ENCODE measurements at places on chromosomes 4 and X.

GRCh38 chr4:127049526-127049925 is 583.2 kb upstream of the INTU start:
- DNase-seq = no peak

DNA sequence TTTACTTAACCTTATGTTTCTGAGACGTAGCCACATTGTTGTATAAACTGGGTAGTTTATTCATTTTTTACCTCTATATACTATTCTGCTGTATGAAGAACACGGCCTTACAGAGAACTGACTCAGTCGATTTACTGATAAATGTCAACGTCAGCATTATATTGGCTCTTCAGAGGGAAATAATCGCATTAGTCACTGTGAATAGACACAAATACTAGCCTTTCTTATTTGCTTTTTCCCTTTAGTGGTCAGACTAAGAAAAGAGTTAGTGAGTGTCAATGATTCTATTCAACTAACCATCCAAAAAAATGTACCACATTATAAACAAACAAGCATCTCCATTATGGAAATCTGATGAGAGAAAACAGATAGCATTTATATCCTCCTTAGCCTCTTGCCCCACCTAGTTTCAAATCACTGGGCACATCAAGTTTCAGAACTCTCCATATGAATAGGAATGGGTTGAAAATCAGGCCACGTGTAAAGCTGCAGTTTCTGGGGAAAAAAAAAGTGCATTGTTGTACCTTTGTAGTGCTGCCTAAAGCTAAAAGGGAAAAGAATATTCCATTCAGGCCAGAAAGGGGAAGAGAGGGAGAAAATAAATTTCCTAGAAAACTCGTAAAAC is 146.7 kb upstream of the VCX3A start:
- DNase-seq = no peak

DNA sequence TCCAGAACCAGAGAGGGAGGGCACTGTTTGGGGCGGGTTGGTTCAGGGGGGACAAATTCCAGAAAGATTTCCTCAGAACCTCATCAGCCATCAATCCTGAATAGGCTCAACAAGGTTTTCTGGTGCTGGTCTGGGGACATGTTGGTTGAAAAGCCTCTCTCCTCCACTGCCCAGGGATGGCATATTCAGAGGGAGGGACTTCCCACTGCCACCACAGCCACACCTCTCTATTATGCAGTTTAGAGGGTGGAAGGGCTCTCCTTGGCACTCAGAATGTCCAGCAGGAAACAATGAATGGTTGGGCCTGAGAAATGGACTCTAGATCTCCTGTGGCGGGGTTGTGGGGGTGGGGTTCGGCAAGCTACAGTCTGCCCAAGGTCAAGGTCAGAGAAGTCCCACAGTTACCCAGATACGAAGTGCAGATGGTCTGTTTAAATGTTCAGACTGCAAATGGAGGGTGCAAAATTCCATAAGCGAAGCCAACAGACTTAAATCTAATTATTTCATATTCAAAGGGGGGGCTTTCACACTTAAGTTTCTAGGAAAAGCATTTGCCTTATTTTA is 70.7 kb downstream of the LEF1 start:
- no peak for DNase-seq

GRCh38 chr4:119246177-119246733 is 33.7 kb downstream of the USP53 start:
- no peak for DNase-seq

- DNase-seq = no peak
Measured at GRCh38 chr4:121824171-121824527, 466 bp upstream of the CCNA2 start.

GRCh38 chr4:52269761-52270160 is 218.7 kb downstream of the SPATA18 start:
- DNase-seq = no peak

DNA sequence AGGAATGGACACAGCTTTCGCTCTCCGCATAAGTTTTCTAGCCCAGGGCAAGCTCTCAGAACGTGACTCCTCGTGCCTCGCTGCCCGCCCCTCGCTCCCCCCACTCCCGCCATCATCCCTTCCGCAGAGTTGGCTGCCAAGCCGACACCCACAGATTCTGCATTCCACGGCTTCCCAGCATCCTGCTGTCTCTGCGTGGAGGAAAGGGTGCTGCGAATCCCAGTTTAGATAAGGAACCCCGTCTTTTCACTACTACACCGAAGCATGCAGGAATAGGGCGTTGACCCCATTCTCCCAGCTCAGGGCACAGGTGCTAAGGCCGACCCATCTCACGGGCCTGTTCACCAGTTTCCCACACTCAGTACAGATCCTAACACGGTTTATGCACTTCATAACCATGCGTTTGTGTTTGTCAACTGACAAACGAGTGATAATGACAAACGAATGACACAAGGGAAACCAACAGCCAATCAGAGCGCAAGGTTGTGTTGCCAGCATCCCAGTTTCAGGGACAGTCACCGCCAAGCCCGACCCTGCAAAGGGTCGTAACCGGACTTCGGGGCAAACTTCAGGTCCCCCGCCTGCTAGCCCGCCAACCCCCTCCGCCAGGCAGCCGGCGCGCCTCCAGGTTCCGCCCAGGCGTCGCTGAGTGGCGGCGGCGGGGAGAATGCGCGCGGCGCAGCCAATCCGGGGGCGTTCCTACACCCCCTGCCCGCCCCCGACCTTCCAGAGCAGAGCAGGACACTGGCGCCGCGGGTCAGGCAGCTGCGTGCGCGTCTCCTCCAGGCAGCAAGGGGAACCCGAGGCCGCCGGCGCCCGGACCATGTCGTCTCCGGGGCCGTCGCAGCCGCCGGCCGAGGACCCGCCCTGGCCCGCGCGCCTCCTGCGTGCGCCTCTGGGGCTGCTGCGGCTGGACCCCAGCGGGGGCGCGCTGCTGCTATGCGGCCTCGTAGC is at the start of gene CYP2U1:
CYP2U1 (plus strand) TSS at position 729 of the 954 bp plus-strand sequence; CDS start at position 824, 95 bp downstream.
- no peak for DNase-seq

DNA sequence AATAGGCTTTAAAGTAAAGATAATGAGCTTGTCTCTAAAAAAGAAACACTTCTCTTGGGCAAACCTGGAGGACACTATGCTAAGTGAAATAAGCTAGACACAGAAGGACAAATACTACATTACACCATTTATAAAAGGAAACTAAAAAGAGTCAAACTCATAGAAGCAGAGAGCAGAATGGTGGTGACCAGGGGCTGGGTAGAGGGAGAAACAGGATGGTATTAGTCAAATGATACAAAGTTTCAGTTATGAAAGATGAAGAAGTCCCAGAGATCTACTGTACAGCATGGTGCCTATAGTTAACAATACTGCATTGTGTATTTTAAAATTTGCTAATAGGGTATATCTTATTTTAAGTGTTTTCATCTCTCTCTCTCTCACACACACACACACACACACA is 28.5 kb downstream of the ACSL4 start:
- DNase-seq = no peak

- no peak for DNase-seq
Measured at GRCh38 chrX:19715711-19716638, 171.4 kb downstream of the SH3KBP1 start.

DNA sequence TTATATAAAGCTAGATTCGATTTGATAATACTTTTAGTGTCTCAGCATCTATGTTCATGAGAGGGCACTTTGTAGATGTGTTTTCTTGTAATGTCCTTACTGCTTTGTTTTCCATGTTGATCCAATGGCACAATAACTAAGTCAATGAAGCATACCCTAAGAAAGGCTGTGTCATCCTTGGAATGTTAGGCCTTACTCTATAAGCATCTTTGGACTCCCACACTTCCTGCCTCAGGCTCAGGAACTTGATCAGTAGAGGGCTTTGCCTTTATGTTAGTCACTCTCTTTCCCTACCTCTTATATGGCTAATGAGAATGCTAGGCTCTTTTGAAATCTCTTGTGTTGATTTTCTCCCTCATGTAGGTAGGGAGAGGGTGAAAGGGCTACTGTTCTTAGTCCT is 33.2 kb upstream of the EDA2R start:
- DNase-seq = no peak

GRCh38 chrX:2817036-2817435 is 11.7 kb upstream of the GYG2 start:
- no peak for DNase-seq

DNA sequence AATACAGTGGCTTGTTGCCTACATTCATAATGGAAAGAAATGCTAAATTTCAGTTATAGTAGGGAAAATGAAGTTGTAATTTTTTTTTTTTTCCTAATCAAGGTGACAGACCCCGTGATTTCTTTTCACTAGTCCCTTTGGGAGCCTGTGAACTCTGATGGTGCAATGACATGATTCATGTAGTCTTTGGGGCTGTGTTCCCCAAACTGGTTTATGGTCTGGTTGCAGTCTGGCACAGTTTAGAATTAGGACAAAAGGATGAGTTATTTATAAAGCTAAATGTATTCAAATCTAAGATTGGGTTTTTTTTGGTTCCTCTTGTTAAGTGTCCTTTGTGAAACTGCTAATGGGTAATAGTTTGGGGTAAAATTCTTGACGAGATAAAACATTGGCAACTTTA is 66.0 kb downstream of the REPS2 start:
- DNase-seq = no peak

- DNase-seq = no peak
Measured at GRCh38 chrX:13499736-13500135, 69.7 kb upstream of the EGFL6 start.

DNA sequence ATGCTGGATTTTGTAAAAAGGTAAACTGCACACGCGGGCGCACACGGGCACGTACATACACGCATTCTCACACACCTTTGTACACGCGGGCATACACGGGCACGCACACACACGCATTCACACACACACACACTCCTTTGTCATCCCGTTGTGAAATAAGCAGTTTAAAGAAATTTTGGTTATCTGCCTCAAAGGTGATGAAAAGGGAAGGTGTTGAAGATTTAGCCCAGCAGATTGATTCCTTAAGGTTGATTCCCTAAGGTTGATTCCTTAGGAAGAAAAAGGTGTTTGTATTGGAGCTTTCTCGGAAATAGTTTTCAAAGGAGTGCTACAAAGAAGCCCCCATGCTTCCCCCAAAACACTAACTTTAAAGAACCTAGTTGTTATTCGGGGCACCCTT is 693 bp downstream of the ATP10D start:
- DNase-seq = no peak

GRCh38 chr4:24568425-24568824 is 15.9 kb downstream of the DHX15 start:
- no peak for DNase-seq

- DNase-seq = no peak
Measured at GRCh38 chr4:40170588-40170987, 26.2 kb upstream of the RHOH start.

GRCh38 chr4:4613641-4614286 is 71.9 kb upstream of the STX18 start:
- DNase-seq = no peak

GRCh38 chrX:38985945-38986344 is 184.7 kb downstream of the MID1IP1 start:
- DNase-seq = no peak

DNA sequence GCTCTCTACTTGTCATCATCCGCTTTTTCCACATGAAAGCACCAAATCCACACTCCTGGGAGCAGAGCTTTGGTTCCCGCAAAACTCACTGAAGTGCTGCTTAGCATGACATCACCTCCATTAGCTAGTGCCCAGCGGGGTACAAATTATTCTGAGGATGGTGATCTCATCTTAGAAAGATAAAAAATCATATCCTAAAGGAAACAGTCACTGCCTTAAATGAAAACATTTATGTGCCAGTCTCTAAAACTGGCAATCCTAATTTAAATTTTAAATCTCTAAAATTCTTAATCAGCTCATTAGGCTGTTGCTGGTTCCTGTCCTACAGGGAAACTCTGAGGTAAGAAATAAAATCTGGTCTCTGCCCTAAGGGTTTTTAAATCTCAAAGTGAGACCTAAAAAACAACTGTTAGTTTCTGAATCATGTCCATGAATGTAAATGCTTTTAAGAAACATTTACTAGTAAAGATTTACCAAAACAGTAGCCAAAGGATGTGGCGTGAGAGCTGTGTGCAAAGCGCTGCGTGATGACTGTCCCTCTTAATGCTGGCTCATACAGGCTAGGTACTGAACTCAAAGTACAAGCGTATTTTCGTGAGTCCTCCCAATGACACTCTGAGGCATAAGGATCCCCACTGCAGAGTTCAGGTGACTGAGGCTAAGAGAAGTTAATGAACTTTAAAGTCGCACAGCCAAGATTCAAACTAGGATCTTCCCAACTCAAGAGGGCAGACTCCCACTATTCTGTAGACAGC is 4.5 kb downstream of the CASP3 start:
- DNase-seq = no peak

DNA sequence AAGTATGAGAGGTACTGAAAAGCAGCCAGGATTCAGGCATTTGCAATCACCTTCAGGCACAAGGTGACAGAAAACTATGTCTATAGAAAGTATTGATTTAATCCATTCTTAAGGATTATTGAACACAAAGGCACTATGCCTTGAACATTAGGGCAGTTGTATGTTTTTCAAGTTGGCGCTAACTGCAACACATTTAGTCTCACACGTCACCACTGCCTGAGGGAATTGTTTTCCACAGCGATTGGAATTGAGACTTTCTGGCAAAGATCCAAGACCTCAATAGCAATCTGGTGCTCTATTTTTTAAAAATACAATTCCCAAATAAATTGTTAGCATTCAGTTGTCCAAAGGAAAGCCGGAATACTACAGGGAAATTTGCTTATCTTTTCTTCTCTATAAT is 52.7 kb upstream of the FTHL17 start:
- DNase-seq = no peak

DNA sequence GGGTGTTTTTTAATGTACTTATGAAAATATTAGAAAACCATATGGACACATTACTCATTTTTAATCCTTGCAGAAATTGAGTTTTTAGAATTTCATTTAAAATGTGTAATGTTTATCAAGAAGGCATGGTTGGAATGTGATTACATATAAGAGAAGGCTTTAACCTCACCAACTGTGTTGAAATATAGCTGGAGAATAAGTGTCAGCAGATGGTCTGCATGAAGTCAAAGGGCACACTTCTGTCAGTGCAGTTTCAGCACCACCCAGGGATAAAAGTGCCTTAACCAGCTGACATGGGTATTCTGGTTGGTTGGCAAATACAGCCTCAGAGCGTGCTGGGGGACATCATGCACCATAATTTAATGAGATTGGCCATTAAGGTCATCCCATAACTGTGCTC is 21.2 kb upstream of the ANTXR2 start:
- no peak for DNase-seq

DNA sequence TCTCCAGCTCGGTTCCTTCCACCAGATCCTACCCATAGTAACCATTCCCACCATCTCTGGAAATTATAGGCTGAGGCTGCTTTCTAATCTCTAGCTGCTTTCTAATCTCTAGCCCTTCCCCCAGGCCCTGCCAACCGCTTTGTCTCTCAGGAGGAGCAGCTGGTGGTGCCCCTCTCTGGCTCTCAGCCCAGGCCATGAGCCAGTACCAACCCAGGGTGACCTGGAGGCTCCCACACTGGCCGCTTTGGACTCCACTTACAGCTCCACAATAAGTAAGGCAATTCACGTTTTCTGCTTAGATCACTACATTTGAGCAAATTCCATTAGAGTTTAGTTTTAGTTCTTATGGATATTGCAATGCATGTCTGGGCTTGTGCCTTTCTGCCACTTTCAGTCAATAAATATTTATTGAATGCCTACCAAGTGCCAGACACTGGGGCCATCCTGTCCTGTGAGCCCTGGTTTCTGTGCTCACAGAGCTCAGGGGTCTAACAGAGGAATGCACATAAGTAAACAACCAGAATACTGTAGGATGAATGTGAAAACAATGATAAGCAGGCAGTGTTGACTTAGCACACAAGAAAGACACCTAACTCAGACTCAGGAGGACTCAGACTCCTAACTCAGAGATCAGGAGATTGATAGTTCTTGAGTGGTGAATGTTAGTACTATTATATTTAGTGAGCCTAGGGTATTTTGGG is 38.9 kb downstream of the SMC1A start:
- no peak for DNase-seq
